ENCODE measurements at places on chromosomes 4 and X.

DNA sequence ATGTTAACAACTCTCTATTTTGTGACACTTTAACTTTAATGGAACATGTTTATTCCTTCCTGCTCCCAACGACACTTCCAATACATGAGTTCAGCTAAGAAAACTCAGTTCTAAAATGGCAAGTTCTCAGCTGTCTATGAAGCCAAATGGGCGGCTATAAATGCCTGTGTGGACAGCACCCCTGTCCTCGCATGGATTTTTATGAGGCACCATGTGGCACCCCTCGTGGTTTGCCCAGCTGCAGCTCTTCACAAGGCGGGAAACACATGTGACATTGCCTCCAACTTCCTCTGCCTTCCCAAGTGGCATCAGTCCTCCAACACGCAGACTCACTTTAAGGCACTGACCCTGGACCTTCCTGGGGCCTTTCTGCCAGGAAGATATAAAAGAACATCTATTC, 48.0 kb downstream of the SH3RF1 start:
- DNase-seq: no peak

- DNase-seq: no peak
These were observed 81.0 kb downstream of the ADGRA3 start for GRCh38 chr4:22434895-22435294.

DNA sequence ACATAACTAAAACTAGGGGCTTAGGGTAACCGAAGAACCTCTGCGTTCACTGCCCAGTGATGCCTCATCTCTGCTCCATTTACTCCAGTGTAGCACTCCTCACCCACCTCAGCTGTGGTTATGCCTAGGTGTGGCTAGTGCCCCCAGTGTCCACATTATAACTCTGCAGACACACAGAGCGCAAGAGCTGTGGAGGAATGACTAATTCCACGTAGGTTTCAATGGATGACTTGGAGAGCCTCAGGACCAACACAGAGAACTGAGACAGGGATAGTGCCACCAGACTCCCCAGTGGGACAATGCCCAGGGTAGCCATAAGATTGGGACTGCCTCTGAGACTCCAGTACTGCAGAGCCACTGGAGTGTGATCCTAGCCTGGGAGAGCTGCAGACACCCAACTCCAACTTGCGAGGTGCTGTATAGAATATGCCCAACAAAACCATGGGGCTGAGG, 542.4 kb upstream of the DIPK2B start:
- DNase-seq: no peak

- no peak for DNase-seq
These were observed 191.8 kb downstream of the PDGFC start for GRCh38 chr4:156779774-156780173.

DNA sequence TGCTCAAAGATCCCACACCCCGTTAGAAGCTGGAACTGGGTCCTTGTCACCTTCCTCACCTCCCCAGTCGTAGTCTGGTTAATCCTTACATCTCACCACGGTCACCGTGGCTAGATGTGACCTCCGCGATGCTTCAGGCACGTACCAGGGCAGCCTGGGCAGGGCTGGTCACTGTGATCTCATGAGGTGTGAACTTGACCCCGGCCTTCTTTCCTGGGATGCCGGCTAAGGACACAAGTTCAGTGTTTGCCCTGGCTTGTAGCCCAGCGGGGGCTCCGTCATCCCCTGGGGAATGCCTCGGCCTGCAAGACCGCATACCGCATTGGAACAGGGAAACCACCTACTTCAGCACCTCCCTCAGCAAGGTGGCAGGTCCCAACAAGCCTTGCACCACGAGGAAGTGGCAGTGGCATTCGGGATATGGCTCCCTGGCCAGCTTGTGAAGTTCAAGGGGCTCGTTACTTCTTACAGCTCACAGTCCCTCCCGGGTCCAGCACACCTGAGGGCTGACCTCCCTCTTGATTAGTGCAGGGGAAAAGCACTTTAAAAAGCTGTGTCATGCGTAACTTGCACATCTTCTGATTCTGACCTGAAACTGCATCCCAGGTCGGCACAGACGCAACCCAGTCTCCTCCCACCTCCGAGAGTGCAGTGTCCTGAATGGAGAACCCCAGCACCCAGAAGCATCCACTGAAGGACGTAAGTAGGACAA, 25.9 kb downstream of the NOP14 start:
- no peak for DNase-seq

GRCh38 chrX:27918799-27919198, 62.5 kb downstream of the DCAF8L1 start:
- DNase-seq: no peak

DNA sequence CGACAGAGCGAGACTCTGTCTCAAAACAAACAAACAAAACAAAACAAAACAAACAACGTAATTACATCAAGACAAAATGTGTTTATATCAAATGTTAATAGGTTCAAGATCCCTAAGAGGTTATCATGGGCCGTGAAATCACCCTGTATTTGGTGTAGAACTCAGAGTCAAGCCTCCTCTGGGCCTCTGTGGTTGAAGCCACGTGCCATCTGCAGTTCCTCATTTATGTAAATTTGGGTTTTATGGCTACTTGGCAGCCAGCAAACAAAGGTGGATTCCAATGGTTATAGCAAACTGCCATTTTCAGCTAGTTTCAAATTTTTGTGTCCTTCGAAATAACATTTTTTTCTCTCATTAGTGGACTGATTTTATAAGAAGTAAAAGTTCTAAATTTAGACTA, 16.4 kb downstream of the NSDHL start:
- DNase-seq: no peak

DNA sequence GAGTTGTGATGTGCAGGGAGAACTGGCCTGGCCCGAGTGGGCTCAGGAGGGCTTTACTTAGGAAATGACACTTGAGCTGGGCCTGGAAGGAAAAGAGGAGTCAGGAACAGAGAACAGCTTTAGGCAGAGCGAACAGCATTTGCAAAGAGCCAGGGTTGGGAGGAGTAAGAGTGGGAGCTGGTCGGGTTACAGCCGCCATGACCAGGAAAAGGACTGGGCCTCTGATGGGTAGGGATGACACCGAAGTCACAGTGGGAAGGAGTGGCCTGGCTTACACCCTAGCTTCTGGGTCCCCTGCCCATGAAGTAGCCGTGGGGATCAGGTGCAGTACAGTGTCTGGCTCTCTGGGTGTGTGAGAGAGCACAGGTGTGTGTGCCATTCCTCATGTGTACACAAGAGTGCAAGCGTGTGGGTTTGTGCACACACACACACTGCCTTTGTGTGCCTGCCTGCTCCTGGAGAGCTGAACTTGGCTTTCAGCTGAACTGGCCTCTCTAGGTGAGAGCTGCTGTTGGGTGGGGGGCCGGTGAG, 31.6 kb downstream of the TRMT44 start:
- DNase-seq: no peak

GRCh38 chr4:161320377-161320776, 843.4 kb downstream of the FSTL5 start:
- DNase-seq: no peak

DNA sequence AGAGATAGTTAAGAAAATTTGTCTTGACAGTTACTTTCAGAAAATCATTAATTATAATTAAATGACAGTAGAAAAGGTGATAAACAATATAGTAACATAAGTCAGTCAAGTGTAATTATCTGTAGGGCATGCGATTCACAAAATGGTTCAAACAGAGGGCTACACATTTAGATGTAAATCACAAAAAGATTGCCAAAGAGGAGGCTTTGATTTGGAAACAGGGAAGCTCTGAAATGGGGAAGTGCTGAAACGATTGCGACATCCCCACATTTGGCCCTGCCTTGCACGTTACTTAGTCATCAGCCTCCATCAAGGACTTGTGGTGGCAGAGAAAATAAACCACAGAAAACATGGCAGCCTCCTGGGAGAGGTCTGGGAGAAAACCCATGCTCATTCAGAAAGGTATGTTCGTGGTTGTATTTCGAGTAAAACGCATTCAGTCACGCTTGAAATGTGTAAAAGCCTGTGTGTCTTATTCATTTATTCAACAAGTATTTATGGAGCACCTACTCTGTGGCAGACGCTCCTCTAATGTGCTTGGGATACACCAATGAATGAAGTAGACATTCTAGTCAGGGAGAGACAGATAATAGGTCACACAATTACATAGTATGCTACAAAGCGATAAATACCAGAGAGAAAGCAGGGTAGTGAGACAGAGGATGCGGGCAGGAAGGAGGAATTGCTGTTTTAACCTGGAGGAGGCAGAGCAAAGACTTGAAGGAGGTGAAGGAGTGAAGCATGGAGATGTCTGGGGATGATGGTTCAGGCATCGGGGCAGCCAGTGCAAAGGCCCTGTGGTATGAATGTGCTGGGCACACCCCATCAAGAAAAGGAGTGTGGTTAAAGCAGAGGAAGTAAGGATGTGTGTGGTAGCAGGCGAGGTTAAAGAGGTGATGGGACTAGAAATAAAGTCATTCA, 7.8 kb downstream of the RBM47 start:
- DNase-seq: no peak

- peak; percentile 49 for DNase-seq
These were observed at the start of gene ACSL1 for GRCh38 chr4:184825896-184826690. ACSL1 (minus strand) TSS chr4:184825968; CDS start chr4:184803514, 22,454 bp downstream.

DNA sequence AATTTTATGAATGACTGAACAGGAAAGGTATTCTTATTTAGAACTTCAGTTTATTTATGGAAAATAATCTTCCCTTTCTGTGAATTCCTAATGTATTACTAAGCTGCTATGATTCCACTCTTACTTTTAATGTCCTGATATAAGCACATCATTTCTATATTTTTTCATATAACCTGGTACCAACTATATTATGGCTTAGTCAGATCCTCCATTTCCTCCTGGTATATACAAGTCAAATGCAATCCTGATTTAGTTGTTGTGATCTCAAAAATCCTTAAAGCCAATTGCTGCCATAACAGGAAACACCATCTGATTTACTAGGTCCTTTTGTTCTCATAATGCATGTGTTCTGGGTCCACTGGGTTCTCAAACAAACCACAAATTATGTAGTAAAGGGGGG, 26.8 kb downstream of the TRMT2B start:
- no peak for DNase-seq

- no peak for DNase-seq
These were observed 18.4 kb downstream of the XIAP start for GRCh38 chrX:123878252-123878721.

DNA sequence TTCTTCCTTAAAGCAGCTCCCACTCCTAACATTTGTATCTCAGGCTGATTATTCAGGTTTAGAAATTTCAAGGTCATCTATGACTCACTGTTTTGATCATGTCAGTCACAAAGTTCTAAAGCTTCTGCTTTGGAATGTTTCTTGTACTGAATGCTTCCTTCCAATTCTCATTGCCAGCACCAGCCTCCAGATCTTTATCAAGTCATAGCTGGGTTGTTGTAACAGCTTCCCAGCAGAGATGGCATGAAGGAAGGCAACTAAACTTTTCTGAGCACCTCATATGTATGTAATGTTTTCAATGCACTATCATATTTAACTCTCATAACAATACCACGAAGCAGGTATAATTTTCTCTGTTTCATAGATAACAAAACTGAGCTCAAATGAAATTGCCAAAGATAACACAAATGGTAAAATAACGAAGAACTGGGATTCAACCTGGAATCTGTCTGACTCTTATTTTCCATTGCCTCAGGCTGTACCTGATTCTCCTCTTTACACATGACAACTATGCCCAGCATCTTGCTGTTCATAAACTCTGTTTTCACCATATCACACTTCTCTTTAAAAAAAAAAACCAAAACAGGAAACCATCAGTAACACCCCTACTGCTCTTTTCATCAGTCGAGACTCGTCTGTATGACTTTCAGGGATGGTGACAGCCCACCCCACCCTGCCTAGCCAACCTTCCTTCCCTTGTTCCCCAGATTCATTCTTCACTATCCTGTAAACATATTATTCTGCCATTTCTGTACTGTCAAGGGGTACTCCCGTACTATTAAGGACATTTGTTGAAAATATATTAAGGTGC, 13.4 kb downstream of the TRPC3 start:
- no peak for DNase-seq

- no peak for DNase-seq
These were observed 24.3 kb upstream of the MYOZ2 start for GRCh38 chr4:119111296-119111695.

GRCh38 chr4:84583876-84584380, 1.0 kb downstream of the CDS1 start:
- no peak for DNase-seq

DNA sequence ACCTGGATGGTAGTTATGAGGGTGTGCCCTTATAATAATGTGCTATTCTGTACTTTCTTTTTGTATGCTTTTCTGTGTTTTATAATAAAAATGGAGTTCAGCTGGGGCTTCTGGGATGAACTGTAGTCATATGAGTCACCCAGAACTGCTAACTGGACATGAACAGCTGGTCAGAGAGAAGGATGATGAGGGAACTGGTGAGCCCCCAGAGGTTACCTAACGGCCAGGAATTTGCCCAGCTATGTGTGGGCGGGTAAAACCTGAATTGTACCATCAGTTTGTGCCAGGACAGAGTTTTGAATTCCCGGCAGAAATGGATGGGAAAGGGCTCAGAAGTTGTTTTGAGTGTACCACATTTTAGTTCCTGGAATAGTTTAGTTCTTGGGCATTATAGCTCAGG, 138.0 kb upstream of the USP9X start:
- DNase-seq: no peak

GRCh38 chrX:120736989-120737388, 107.1 kb upstream of the C1GALT1C1 start:
- DNase-seq: no peak

GRCh38 chrX:43349363-43349762, 306.7 kb upstream of the MAOA start:
- DNase-seq: no peak

GRCh38 chr4:185370268-185370949, 25.3 kb downstream of the LRP2BP start:
- DNase-seq: no peak

GRCh38 chr4:56733352-56733751, 52.3 kb upstream of the HOPX start:
- DNase-seq: no peak

DNA sequence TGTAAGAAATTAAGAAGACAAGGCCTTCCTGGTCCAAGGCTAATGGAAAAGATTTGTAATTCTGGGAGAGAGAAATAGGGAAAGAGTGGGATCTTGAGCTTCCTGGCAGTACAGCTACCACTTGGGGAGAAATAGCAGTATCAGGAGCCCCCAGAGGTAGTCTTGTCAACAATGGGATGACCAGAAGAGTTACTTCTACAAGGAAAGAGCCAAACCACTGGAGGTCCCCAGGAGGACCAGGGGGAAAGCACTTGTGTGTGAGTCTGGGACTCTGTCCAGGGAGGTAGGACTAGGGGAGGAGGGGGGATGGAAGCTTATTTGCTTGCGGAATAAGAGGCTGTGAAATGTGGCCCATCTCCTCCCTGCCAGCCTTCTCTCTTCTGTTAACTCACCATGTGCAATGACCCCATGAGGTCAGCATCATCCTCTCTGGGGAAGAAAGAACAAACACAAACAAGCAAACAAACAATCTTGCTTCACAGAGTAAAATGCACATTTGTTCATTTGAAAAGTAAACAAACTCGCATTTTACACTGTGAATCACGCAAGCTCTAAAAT, 160.1 kb downstream of the STK32B start:
- DNase-seq: no peak

GRCh38 chr4:152780267-152780778, 569 bp downstream of the ARFIP1 start:
- DNase-seq: no peak

DNA sequence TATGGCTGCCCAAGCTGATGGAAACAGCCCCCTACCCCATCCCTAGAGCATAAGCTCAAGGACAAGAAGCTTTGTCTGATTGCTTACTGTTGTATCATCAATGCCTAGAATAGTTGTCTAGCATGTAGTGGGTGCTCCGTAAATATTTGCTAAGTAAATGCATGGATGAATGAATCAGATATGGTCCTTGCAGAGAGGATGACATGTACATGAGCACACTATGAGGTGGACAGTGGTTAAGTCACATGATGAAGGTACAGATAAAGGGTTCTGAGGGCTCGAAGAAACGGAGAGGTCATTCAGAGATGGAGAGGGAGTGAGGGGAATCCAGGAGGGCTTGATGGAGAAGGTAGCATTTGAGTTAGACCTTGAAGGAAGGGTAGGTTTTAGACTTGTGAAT, 214.2 kb downstream of the RBMX2 start:
- DNase-seq: no peak
